ENCODE measurements at places on chromosomes 6 and 20.

- no peak for DNase-seq
These were observed 70.8 kb downstream of the EYA2 start for GRCh38 chr20:46965477-46965876.

DNA sequence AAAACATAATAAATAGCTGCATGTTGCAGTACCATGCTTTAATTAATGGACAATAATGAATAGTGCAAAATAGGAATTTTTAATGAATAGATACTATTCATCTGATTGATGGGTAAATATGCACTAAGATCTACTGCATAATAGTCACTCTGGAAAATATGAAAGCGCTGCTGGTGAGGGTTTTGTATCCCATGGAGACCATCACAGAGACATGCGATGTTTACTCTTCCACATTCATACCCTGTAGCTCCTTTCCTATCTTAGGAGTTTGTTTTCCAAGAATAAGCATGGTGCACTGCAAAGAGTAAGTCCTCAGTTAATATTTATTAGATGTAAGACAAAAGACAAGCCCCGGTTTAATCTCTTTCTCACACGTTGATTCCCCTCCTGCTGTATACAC, 81.4 kb downstream of the NRSN1 start:
- no peak for DNase-seq

DNA sequence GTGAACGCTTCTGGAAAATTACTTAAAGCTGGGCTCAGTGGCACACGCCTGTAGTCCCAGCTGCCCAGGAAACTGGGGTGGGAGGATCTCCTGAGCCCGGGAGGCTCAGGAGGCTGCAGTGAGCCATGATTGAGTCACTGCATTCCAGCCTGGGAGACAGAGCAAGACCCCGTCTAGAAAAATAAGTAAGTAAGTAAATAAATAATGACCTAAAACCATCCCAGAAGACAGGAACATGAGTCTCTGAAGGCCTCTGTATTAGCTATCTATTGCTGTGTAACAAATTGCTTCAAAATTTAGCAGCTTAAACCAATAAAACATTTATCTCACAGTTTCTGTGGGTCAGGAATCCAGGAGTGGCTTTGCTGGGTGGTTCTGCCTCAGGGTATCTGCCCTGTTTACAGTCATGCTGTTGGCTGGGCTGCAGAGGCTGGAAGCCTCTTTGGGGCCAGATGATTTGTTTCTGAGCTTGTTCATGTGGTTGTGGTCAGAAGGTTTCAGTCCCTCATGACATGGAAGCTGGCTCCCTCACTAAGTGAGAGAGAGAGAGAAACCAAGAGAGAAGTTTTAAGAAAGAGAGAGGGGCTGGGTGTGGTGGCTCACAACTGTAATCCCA, 48.4 kb upstream of the NCOA3 start:
- DNase-seq: peak; percentile 36

DNA sequence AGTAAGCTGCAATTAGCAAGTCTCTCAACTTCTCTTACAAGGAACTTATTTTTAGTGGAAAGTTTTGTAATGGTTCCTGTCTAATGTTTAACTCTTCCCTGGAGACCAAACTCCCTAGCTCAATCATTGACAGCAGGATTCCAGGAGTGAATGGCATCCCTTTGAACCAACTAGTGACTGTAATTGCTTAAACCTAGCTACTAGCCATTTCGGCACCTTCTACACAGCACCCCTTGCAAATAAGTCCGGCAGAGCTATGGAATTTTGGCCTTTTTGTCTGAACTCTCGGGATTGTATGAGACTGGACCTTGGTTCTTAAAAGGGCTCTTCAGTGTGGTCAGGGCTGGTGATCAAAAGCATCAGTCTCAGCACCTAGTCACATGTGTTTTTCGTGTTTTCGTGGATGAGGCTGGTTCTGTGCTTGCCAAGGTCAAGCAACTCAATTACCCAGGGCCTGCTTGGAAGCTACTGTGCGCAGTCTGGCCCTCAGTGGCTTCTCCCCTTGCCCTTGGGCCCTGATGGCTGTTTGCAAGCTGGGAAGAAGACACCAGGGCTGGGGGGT, 135.3 kb upstream of the NEDD9 start:
- no peak for DNase-seq

DNA sequence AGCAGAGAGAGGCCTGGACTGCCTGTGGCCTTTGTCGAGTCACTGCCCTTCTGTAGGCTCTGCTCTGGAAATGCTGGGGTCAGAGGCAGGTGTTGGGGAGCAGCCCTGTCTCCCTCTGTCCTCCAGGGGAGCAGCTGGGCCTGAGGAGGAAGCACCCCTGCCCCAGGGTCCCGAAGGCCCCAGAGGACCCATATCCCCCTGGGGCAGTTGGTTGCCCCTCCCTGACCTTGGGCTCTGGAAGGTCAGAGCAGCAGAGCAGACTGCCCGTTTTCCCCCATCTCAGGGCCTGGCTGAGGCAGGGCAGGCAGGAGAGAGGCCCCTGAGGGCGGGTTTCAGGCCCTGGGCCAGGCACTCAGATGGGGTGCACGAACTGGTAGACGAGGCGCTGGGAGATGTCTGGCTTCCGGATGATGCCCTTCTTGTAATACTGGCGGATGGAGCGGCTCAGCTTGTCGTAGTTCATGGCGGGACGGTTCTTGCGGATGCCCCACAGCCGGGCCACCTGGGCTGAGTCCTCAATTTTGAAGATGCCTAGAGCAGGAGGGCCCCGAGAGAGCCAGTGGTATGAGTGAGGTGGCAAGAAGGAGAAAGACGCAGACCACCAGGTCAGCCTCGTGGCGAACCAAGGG, 18.1 kb downstream of the SPDEF start:
- no peak for DNase-seq

DNA sequence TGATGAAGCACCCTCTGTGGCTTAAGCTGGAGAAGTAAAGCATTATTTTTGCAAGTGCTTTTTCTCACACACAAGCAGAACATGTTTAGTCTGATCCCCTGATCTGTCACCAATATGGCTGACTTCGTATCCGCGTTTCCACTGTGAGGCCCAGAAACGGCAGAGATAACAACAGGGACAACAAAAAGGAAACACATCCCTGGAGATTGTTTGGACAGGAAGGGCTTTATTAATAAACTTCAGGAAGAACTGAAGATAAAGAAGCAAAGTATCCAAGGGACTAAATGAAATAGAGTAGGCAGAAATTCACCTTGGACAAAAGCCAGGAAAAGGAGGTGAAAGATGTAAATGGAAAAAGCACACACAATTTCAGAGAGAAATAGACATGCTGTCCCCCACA, 49.2 kb downstream of the RARS2 start:
- no peak for DNase-seq

DNA sequence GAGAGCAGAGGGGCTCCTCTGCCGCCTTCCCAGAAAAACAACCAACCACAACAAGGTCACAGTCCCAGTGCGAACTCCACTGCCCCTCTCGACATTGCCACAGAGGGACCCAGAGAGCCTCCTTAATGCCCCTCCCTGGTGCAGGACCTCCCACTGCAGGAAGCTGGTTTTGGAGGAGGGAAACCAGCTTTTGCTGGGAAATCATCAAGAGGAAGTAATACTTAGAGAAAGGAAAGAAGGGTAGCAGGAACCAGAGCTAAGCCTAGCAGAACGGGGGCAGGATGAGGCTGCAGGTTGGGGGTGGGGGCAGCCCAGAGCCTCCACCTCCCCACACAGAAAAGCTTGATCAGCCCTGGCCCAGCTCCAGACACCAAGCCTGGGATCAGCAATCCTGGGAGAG, 37.7 kb upstream of the SIRPA start:
- DNase-seq: no peak

GRCh38 chr20:38120625-38120988, 44.5 kb downstream of the TGM2 start:
- DNase-seq: no peak

DNA sequence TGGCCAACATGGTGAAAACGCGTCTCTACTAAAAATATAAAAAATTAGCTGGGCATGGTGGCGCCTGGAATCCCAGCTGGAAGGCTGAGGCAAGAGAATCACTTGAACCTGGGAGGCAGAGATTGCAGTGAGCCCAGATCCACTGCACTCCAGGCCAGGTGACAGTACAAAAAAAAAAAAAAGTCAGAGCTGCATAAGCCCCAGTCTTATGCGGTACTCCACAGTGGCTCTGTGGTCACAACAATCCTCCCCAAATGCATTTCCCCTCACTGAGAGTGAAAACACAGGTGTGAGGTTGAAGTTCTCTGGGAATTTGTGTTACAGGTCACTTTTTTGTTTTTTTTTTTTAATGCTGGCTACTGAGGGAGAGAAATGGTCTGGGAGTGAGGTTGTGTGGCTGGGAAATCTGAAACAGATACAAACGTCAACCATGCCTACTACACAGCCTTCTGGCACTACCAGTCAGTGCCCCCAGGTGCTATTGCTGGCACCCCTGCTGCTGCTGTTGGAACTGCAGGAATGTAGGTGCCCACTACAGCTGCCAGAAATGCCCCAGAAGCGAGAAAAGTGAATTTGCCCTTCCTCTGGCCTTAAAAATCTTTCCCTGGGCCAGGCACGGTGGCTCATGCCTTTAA, 5.7 kb downstream of the MRPS26 start:
- DNase-seq: peak; percentile 15

GRCh38 chr20:22523499-22524392, 60.6 kb downstream of the FOXA2 start:
- DNase-seq: peak; percentile 78

- no peak for DNase-seq
These were observed 22.4 kb downstream of the ITCH start for GRCh38 chr20:34385464-34385863.

DNA sequence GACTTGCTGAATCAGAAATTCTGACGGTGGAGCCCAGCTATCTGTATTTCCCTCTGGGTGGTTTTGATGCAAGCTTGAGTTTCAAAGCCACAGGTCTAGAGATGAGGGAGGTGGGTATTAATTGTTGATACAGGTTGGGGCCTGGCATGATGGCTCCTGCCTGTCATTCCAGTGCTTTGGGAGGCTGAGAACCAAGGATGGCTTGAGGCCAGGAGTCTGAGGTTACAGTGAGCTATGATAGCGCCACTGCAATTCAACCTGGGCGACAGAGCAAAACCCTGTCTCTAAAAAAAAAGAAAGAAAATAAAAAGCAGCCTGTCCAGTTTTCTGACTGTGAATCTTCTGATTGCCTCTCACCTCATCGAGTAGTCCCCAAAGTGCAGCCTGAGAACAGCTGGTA, 184.8 kb upstream of the SASH1 start:
- no peak for DNase-seq

DNA sequence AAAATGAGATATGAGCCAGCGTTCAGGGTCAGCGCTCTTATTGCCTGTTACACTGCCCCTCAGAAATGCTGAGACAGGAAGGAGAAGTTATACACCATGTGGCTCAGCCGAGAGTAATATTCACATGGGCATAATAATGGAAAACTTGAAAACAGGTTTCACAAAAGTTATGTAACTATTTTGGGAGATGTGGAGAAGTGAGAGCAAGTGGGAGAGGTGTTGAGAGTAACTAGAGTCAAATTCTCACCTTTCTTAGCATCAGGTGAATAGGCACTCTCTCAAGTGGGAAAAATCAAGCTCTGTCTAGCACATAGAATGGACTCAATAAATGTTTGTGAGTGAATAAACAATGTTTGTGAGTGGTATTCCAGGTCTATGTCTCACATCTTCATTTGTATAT, 94.5 kb downstream of the TBX18 start:
- no peak for DNase-seq

DNA sequence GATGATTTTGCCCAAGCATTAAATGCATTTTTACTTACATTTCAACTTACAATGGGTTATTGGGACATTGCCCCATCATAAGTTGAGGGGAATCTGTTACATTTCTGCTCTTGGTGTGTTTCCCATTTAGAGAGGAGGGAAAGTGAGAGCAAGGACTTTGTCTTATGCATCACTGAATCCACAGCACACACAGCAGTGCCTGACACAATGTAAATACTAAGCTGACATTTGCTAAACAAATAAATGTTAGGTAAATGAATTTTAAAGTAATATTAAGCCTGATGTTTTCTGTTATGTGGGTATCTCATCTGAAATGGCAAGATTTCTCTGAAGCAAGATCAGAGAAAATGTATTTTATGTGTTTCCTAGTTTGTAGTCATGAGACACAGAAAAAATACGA, 143.6 kb upstream of the STXBP5 start:
- DNase-seq: no peak

- DNase-seq: no peak
These were observed at the start of gene RIPOR2 for GRCh38 chr6:24935366-24936152. Gene RIPOR2 (minus strand): TSS chr6:24935960. CDS start chr6:24935898, 62 bp downstream.

DNA sequence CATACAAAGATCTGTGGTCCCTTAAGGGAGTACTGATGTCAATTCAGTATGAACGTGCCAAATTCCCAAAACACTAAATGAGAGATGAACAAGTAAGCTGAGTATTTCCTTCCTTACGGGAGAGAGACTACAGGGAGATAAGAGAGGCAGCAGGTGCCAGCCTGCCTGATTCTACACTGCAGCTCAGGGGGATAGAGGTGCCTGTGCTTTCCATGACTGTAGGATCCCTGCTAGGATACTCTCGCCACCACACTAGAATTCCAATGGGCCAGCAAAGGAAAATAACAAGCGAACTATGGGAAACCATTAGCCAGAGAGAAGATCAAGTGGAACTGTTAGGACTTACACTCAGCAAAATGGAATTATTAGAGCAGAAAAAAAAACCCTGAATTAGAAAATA, 198.5 kb upstream of the BTBD3 start:
- no peak for DNase-seq

GRCh38 chr6:129713806-129714333, 3.9 kb upstream of the ARHGAP18 start:
- DNase-seq: no peak

DNA sequence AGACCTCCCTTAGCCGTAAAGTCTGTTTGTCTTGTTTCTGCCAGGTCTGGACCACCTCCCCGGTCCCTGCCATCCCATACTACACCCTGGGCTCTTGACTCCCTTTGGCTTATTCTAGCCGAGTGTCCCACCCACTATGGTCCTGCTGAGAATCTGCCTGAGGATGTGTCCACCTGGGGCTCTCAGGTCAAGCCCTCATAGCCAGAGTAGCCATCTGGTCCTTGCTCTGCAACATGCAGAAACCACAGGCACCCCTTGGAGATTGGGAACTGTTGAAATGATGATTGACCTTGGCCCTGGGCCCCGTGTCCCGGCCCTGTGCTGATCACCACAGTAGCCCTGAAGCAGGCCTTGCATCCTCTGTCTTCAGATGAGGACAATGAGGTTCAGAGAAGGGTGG, 44.0 kb downstream of the VSTM2L start:
- DNase-seq: no peak

DNA sequence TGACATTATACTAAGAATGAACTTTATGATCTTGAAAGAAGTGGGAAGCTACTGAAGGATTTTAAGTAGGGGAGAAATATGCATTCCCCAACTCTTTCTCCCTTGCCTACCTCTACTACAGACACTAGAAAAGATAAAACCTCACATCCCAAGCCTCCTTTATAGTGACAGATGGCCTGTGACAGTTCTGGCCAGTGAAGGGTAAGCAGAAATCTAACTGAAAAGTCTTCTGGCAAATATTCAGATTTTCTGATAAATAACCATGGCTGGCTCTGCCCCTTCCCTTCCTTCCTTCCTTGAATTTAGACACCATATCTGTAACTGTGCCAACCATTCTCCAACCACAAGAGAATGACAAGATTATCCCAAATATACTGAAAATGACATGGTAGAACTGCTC, 10.2 kb upstream of the BEND6 start:
- DNase-seq: no peak

- DNase-seq: peak; percentile 72
These were observed 844 bp upstream of the ABRACL start for GRCh38 chr6:139027620-139028182.

- DNase-seq: no peak
These were observed 10.1 kb upstream of the TSPYL1 start for GRCh38 chr6:116289876-116290275.

GRCh38 chr6:148934961-148935360, 188.1 kb downstream of the UST start:
- DNase-seq: no peak
